ENCODE measurements at places on chromosomes 4 and X. TPM values are rescaled to one million over a fixed set of nuclear protein-coding genes. Genes with fewer than 3 reads are reported as not detected.

Gene LGI2
- under 0.01 TPM for total RNA-seq

Gene MAGEC2
- not detected for total RNA-seq

Gene CYSLTR1
- 0.29 TPM for total RNA-seq

Gene NXF2B
- total RNA-seq = not detected

Gene RPS6KA6
- 3.1 TPM for total RNA-seq

Gene SLITRK4
- total RNA-seq = 0.87 TPM

All from smooth muscle cell of trachea (primary cell).